ENCODE measurements at places on chromosomes 1 and 21.
A peak's percentile ranks its signal among the peaks of the same experiment; 100 is the strongest.

- no peak for DNase-seq
Measured at GRCh38 chr1:40381268-40382107, 8.0 kb downstream of the SMAP2 start.

DNA sequence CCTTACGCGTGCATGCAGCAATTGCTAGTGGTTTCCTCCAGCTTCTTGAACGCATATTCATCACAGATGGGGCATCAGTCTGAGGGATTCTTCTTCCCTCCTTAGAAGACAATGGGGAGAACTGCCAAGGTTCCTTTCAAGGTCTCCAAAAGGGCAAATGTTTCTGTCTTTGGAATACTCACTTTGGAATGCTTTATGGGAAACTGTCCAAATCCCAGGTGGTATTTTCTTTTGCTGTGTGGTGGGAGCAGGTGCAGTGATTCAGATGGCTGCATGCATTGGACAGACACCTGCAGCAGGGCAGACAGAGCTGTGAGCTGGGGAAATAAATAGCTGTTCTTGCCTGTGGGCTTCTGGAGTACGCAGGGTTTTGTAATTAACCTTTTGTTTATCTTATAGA, 40.5 kb downstream of the URB2 start:
- DNase-seq: no peak

DNA sequence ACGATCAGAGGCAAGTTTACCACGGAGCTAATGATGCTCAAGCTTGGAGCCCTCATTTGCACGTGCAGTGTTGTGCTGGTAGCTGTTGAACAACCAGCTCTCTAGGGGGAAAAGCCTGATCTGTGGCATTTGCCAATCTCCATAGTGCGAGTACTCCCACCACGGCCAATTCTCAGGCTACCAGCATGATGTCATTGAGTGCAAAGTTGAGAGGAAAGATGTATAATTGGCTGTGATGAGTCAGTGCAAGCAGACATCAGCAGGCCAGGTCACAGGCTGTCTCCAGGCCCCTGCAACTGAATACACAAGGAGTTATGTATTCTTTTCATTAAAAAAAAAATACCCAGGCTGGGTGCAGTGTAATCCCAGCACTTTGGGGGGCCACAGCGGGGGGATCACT, 233.1 kb upstream of the VAMP3 start:
- DNase-seq: no peak

- DNase-seq: no peak
Measured at GRCh38 chr1:171754353-171754705, 12.5 kb upstream of the VAMP4 start.

DNA sequence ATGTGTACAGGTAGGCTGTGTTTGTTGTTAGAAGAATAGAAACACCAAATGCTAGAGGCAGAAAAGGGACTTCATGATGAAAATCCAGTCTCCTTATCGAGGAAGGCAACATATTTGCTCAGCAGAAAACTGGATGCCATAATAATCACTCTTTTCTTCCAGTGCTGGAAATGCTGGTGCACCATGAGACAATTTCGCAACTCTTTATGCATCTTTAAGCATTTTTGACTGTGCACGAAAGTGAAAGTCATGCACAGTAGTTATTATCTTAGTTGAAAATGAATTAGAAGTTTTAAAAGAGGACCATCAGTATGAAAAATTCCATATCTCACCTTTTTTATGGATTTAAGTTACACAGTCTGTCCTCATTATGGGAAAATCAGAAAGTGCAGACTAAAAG, 29.1 kb downstream of the SMYD2 start:
- DNase-seq: no peak

DNA sequence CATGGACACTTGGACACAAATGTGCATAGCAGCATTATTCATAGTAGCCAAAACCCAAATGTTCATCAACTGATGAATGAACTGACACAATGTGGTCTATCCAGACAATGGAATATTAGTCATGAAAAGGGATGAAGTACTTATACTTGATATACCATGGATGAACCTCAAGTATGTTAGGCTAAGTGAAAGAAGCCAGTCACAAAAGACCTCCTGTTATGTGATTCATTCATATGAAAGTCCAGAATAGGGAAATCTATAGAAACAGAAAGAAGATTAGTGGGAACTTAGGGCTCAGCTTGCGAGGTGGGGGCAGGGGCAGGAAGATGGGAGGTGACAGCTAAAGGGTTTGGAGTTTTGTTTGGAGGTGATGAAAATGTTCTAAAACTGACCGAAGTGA, 7.4 kb downstream of the KCNE1 start:
- DNase-seq: no peak

- DNase-seq: no peak
Measured at GRCh38 chr21:43809853-43810504, 20.6 kb downstream of the RRP1 start.

DNA sequence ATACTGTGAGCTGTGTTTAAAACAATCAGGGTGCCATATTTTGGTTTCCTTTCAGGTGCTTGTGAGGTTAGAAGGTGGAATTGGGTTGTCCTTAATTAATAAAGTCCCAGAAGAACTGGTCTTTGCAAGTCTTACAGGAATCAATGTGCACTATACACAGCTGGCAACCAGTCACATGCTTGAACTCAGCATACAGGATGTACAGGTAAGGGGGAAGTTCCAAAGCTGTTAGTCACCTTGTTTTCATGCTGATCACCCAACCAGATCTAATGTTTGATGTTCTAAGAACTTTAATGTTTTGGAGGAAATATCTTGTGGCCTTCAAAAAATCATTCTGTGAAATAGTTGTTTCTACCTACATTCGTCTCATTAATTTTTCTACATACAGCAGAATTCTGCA, 156.3 kb downstream of the VPS13D start:
- DNase-seq: no peak

GRCh38 chr1:61453111-61453961, 271.6 kb downstream of the TM2D1 start:
- DNase-seq: peak; percentile 82

DNA sequence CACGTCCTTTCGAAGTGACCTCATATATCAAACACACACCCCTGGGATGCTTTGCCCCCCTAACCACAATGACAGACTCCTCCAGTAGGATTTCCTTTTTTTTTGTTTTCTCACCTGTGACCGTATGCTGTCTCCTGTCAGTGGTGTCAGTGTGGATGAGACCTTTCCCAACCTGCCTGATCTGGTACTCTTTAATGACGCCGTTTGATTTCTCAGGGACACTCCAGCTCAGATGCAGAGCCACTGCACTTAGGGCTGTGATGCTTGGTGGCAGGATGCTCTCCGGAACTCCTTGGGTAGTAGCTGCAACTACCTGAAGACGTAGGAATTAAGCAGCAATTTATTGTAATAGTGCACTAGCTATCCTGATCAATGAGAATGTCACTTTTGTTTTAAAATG, 212.6 kb downstream of the KCTD3 start:
- DNase-seq: no peak

Measured in endothelial cell (in vitro differentiated cells).